ENCODE measurements at places on chromosomes 2 and 18.

- no peak for DNase-seq
Measured at GRCh38 chr2:8551622-8552074, 130.2 kb upstream of the ID2 start.

DNA sequence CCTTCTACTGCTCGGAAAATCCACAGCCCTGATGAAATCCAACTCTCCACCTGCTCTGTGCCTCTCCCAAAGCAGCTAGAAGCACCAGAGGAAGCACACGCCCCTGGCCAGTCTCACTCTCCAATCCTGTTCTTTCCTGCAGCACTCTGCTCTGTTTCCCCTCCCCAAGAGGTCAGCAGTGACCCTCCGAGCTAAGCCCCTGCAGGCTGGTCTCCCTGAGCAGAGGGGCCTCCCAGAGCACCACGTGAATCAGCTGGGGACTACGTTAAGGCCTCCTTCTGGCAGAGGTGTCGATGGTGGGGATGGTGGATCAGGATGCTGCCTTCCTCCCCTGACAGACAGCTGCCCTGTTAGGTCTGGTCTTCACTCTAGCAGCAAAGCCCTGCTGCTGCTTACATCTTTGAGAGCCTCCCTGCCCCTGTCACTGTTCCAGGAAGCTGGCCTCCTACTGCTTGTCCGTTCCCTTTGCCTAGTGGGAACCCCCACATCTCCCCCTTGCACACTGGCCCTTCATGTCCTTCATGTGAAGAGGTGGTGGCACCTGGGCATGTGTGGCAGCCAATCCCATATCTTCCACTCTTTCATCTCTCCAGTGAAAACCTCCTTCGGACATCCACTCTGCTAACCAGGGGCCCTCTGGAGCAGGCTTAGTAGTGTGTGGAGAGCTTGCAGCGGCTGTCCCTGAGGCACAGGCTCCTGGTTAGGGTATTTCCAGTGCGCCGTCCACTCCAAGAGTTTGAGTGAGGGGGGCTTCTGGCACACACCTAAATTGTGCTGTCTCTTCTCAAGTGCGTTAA, 307.5 kb upstream of the HS6ST1 start:
- no peak for DNase-seq

GRCh38 chr18:24022161-24022560, 7.6 kb downstream of the TTC39C start:
- no peak for DNase-seq

DNA sequence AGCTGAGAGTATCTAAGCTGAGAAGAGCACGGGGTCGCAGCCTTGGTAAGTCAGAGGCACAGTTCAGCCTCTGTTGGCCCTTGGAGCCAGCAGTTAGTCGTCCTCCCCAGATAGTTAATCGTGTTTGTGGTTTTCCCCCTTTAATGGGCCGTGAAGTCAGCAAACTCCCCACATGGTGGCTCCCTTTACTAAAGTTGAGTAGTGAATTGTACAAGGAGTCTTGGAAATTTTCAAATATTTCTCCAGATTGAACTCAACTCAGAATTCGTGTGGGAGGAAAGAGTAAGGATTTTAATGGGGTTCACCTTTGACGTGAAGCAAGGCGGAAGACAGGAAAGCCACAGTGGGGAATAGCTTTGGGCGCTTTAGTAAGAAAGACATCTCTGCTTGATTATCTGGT, 2.4 kb upstream of the ADCYAP1 start:
- no peak for DNase-seq

- no peak for DNase-seq
Measured at GRCh38 chr2:169105476-169105875, 36.1 kb downstream of the DHRS9 start.

DNA sequence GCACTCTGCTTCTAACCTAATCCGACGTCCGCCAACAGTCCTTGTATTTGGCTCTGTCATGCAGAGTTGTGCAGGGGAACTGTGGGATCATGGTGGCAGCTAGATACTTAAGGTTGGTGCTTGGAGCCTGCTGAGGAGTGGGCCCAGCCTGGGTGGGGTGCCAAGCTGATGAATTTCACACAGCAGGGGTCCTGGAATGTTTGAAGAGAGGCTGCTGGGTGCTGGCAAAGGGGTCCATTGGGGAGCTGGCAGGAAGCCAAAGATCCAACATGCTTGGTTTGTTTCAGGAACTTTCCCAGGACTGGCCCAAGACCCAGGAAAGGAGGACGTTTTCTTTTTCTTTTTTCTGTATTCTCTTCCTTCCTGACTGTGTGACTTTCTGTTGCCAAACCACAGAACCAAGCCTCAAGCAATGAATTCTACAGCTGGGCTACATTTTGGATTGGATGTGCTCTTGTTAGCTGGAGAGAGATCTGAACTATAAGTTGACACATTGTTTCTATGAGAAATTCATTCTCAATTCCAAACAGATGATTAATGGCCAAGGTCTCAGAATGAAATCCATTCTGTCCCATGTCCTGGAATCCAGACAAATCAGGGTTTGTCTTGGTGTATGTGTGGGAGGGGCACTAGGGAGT, 49.9 kb downstream of the DHRS9 start:
- no peak for DNase-seq

GRCh38 chr2:129891341-129892320, 87.8 kb upstream of the RAB6C start:
- no peak for DNase-seq

DNA sequence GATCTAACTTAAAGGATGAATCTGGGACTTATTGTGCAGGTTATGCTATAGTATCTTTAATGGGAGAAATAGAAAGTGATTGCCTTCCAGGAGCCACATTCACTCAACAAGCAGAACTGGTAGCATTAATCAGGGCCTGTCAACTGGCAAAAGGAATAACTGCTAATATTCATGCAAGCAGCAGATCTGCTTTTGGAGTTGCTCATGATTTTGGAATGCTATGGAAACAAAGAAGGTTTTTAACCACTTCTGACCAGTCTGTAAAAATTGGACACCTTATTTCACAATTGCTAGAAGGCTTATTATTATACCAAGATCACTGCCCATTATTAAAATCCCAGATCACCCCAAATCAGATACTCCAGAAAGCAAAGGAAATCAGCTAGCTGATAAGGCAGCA, 200.4 kb downstream of the MREG start:
- DNase-seq, result no peak

- peak; percentile 52 for DNase-seq
Measured at GRCh38 chr2:113273027-113273551, 5.6 kb downstream of the PAX8 start.

DNA sequence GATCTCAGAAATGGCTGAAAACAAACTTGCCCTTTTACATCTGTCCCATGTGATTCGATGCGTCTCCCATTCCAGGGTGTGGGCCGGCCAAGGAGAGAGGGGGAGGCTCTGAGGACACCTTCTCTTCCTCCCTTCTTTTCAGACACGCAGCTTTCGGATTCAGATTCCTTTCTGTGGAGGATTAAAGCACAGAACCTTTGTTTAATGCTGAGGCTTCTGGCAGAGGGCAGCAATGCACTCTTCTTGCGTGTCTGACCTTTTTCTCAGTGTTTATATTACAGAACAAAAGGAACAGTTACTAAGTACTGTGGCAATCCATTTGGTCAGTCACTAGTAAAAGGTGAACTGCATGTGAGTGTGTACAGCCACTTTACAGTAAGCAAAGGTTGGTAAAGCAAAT, 268.9 kb upstream of the CCDC68 start:
- no peak for DNase-seq

GRCh38 chr2:121136323-121136722, 148.7 kb downstream of the TFCP2L1 start:
- DNase-seq, result no peak

DNA sequence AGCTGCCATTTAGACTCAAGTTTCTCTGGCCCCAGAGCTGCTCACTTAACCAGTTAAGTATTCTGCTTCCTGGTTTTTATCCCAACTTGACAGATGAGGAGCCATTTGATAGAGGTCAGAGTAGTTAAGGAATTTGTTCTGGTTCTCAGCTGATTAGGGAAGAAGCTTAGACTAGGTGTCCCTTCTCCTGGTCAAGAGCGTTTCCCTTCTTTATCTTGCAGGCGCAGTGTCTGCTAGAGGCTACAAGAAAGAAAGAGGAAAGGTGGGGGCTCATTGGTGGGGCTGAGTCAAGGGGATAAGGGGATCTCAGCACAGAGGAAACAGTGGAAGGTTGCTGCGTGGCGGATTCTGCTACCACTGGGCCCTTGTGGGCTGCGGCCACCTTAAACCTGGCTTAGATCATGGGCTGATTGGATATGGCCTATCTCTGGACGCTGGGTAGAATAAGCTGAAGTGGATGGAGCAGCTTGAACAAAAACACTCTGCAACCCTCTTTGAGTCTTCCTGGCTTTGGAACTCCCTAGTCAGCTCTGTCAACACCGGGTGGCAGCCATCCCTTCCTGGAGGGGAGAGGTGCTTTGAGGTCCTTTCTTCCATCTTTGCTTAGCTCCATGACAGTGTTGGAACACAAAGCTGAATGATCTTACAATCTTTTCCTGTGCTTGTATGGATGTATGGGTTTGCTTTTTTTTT, 70.8 kb downstream of the QPCT start:
- no peak for DNase-seq

- no peak for DNase-seq
Measured at GRCh38 chr2:158729451-158729850, 65.7 kb upstream of the DAPL1 start.

- DNase-seq, result peak; percentile 4
Measured at GRCh38 chr2:163877316-163877715, 141.5 kb upstream of the FIGN start.

DNA sequence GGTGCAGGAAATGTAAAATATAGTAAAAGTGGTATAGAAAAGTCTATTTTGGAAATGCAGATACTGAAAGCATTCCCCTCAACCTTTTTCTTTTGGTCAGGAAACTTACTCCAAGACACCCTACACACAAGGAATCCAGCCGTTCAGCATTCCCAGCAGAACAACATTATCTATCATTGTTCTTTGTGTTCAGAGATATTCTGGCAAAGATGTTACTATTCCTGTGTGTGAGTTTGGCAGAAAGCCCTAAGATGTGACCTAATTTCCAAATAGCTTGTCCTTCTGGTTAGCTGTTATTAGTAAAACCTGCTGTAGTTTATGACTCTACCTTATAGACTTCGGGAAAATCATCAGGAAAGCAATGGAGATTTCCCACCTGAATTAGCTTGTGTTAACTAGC, 78.1 kb upstream of the PELI1 start:
- no peak for DNase-seq

- DNase-seq, result no peak
Measured at GRCh38 chr2:165610591-165611029, 141.1 kb downstream of the CSRNP3 start.

- DNase-seq, result no peak
Measured at GRCh38 chr2:163656622-163657280, 79.1 kb downstream of the FIGN start.

- no peak for DNase-seq
Measured at GRCh38 chr2:17658251-17658843, 95.3 kb downstream of the SMC6 start.

GRCh38 chr2:240161087-240161750, 20.8 kb upstream of the OTOS start:
- no peak for DNase-seq

DNA sequence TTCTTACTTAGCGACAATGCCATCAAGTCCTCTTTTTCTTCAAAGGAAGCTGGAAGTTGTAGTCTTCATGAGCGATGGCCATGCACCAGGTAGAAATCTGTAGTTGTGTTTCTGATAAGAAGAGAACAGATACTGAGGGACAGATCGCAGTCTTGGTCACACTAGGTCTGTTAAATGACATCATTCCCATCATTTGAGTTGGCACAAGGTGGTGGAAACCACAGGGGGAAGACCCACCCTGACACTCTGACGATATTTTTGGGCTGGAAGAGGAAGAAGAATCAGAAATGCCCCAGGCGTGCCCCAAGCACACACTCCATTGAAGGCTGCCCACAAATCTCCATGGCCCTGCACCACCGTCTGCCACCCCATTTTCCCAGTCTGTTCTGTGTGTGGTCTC, 89.0 kb upstream of the BOD1L2 start:
- DNase-seq, result no peak

- DNase-seq, result no peak
Measured at GRCh38 chr2:37011130-37011529, 44.8 kb upstream of the STRN start.

DNA sequence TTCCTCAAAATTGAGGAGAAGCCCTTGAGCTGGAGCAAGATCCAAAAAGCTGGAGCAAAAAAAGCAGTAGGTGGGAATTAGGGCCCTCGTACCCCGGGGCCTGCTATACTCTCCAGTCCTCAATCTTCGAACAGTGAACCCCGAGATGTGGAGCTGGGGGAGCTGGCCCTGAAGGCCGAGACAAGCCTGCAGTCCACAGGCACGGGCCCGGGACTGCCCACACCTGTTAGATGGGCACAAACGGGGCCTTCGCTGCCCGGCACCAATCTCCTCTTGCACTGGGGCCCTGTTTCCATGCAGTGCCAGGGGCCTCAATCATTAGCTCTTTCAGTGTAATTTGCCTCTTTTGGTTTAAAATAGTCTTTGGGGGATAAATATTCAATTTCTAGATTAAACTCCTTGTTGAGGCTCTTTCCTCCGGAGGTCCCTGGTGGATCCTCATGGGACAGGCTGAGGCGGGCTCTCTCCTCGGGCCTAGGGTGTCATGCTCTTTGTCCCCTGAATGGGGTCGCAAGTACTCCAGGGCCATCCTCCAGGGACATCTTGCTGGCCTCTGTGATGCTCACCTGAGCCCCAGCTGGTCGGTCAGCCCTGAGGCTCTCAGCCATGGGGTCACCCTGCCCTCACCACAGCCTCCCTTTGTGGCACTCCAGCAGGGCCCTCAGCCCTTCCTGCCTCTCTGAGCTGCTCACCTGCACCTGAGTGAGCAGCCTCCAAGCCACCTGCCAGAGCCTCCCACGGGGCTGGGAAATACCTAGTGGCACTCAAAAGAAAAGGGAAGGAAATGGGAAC, 223.6 kb downstream of the ALPK2 start:
- DNase-seq, result no peak

GRCh38 chr2:205483095-205483494, 199.2 kb upstream of the NRP2 start:
- no peak for DNase-seq

GRCh38 chr2:153891051-153891450, 19.3 kb downstream of the GALNT13 start:
- no peak for DNase-seq

DNA sequence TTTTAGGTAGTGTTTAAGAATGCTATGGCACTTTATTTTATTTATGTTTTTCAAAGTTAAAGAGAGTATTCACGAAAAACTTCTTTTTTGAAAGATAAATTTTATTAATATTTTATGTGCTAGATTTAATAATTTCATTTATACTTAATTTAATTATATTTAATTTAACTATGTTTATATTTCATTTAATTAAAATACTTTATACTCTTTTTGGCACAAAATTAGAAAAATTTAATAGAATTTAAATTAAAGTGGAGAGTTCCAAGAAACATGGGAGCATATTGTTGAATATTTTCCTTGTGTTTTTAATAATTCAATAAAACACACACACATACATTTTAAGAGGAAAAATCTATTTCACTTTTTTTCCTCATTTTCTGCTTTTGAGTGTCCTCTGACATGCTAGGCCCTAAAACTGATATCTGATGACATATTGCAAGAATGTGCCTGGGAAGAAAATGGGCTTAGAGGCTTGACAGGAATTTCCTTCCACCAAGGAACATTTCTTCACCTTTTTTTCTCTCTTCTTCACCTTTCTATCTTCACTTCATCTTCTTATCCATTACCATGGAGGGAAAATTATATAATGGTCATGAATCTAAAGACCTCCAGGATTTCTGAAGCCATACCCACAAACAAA, 15.4 kb downstream of the ARHGAP28 start:
- DNase-seq, result no peak

- DNase-seq, result no peak
Measured at GRCh38 chr2:98946855-98947254, 10.8 kb upstream of the CRACDL start.

- DNase-seq, result no peak
Measured at GRCh38 chr18:48310353-48310752, 98.8 kb downstream of the ZBTB7C start.

- DNase-seq, result no peak
Measured at GRCh38 chr18:40407909-40408308, 1547.1 kb upstream of the PIK3C3 start.

Measured in nephron progenitor cell (in vitro differentiated cells).